ENCODE measurements at places on chromosomes 6 and 20.
A peak's percentile ranks its signal among the peaks of the same experiment; 100 is the strongest.

- peak; percentile 59 for DNase-seq
Observed at GRCh38 chr20:8144282-8145245, 12.5 kb downstream of the PLCB1 start.

DNA sequence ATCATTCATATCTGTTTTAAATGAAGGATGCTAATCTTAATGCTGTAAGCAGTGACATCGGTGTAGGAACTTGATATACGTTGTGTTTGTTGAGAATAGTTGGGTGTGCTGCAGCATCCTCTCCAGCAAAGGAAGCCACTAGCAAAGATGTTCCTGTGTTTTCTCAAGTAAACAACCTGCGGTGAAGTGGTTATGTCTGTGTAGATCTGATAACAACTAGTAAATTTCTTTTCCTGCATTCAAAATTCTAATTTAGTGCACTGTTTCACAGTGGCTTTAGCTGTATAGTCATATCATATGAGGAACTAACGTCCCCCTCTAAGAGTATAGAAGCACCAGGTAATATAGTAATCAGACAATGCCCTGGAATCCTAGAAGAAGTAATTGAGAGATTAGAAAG, 38.7 kb downstream of the NCOA7 start:
- no peak for DNase-seq

- no peak for DNase-seq
Observed at GRCh38 chr6:163857421-163857820, 442.9 kb downstream of the QKI start.

GRCh38 chr6:105882828-105883227, 203.3 kb upstream of the PRDM1 start:
- DNase-seq, result no peak

DNA sequence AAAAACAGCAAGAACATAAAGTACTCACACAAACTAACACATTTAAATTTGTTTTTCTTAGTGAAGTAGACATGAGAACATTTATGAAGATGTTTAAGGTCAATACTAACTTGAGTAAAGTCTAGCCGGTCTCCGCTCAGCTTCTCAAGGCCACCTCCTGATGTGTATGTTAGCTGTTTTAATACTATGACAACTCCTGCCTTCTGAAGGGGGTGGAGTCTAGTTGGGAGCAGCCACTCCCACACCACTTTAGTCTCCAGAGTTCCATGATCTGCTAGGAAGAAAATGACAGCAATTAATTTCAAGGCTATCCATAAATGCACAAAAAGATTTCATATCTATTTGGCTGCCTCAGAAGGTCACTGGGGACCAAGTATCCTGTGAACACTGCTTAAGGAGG, at the start of gene GSTA3:
GSTA3 (minus strand) TSS at position 168 of the 400 bp plus-strand sequence. CDS start 3,864 bp downstream, outside the sequence.
- DNase-seq, result no peak

DNA sequence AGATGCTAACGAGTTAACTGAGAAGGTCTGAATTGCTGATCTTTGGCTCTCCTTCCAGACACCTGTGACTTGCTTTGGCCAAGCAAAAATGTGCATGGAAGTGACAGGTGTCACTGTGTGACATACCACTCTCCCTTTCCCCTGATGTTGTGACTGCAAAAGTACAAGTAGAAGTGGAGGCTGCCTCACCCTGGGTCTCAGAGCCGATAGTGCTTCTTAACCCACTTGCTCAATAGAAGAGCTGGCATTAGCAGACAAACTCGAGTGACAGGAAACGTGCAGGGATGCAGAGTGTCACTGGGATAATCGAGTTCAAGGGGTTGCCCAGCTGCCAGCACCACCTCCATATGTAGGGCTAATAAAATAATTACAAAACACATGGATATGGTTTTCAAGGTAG, 16.4 kb upstream of the SPO11 start:
- no peak for DNase-seq

- no peak for DNase-seq
Observed at GRCh38 chr6:47235964-47236760, 73.5 kb downstream of the TNFRSF21 start.

GRCh38 chr20:64101731-64102621, 5.4 kb downstream of the NPBWR2 start:
- DNase-seq, result no peak

DNA sequence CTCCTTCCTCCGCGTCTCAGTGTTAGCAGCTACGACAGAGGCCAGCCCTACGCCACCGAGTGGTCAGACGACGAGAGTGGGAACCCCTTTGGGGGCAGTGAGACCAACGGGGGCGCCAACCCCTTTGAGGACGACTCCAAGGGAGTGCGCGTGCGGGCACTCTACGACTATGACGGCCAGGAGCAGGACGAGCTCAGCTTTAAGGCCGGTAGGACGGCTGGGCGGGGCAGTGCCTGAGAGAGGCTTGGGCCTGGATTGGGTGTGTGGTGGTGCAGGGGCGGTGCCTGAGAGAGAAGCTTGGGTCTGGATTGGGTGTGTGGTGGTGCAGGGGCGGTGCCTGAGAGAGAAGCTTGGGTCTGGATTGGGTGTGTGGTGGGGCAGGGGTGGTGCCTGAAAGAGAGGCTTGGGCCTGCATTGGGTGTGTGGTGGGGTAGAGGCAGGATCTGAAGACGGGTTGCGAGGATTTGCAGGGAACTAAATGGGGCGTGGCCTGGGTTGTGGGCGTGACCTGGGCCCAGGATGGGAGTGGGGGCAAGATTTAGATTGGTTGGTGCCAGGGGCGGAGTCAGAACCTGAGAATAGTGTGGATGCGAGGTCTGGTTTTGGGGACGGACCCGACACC, 24.4 kb downstream of the SPDEF start:
- peak; percentile 2 for DNase-seq

DNA sequence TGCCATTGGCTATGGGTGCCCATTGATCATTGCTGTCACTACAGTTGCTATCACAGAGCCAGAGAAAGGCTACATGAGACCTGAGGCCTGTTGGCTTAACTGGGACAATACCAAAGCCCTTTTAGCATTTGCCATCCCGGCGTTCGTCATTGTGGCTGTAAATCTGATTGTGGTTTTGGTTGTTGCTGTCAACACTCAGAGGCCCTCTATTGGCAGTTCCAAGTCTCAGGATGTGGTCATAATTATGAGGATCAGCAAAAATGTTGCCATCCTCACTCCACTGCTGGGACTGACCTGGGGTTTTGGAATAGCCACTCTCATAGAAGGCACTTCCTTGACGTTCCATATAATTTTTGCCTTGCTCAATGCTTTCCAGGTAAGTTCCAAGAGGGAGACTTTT, 16.4 kb downstream of the ADGRF4 start:
- no peak for DNase-seq

DNA sequence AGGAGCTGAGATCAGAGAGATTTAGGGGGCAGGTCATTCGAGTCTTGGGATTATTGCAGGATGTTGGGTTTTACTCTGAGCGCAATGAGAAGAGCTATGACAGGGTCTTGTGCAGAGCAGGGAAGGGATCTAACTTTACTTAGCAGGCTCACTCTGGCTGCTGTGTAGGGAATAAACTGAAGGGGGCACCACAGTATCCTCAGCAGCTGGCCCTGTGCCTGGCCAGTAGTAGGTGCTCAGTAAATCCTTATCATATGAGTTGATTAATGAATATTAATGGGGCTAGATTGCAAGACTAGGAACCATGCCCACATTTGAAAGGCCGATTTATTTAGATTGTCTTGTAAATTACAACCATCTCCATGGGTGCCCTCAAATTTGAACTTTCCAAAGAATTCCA, 4.6 kb upstream of the MDGA1 start:
- DNase-seq, result no peak

GRCh38 chr6:38587766-38588362, 51.9 kb downstream of the BTBD9 start:
- no peak for DNase-seq

DNA sequence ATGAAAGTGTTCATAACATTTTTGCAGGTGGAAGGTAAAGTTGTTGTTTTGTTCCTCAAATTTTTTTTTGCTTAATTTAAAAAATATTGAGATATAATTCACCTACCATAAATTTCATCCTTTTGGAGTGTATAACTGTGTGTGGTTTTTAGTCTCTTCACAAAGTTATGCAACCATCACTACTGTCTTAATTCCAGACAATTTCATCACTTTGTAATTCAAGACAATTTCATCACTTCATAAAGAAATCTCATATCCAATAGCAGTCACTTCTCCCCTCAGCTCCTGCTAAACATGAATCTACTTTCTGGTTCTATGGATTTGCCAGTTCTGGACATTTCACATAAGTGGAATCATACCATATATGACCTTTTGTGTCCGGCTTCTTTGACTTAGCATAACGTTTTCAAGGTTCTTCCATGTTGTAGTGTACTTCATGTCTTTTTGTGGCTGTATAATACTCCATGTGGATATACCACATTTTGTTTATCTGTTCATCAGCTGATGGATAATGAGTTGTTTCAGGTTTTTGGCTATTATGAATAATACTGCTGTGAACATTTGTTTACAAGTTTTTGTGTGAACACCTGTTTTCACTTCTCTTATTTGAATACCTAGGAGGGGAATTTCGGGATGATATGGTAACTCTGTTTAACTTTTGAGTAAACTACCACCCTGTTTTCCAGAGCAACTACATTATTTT, 18.8 kb downstream of the ZFAND3 start:
- no peak for DNase-seq

DNA sequence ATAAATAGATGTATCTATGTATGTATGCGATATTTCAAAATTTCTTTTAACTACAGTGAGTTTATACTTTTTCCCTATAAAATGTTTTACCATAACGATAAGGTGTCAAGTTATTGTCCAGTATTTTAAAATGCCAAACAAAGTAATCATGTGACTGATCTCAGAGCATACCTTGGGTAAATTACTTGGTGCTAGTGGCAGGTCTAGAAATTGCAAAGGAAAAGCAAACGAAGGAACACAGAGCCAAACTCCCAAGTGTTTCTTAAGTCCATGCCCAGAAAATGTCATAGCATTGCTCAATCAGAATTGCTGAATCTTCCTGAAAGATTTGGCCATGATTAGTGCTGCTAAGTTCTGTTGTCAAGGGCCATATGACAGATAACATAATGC, 77.5 kb downstream of the CAP2 start:
- no peak for DNase-seq

DNA sequence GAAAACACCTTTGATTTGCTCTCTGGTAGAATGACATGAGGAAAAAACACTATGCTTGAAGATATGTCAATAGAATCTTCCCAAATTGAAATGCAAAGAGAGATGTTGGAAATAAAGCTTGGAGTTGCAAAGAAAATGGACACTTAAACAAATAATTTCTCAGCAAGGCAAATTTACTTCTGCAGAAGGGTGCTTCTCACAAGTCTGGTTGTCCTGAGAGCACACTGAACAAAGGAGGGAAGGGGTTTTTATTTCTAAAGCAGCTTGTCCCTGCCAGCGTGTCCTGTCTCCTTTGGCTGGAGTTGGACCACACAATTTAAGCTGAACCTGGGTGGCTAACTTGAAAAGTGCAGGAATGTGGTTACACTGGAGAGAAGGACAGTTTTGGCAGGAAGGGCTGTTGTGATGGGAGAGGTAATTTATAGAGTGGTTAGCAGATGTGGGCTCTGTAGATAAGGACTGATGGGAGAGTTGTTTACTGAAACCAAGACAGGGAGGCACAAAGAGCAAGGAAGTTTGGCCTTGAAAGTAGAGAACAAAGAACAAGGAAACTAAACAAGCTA, 454.6 kb upstream of the EYS start:
- no peak for DNase-seq

DNA sequence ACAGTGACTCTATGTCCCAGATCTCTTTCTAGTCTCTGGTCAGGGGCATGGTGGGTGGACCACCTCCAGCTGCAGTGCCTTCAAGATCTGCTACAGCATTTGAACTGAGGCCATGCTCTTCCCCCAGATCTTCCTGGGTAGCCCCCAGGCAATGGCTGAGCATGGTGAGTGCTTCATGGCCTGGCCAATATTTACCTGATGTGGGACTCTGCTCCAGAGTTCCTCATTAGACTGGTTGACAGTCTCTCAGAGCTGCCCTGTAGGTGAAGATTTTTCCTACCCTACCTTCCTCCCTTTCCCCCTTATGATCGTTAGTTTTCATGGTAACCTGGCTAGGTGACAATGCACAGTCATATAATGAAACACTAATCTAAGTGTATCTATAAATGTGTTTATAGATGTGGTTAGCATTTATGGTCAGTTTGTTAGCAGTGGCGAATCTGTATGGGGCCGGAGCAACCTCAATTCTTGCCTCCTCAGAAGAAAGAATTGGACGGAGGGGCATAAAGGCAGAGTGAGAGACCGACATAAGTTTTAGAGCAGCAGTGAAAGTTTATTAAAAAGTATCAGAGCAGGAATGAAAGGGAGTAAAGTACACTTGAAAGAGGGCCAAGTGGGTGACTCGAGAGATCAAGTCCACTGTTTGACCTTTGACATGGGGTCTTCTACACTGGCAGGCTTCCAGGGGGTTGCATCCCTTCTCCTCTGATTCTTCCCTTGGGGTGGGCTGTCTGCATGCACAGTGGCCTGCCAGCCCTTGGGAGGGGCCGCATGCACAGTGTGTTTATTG, 256.3 kb downstream of the CD83 start:
- no peak for DNase-seq

- no peak for DNase-seq
Observed at GRCh38 chr20:48455651-48456365, 372.0 kb downstream of the PREX1 start.

DNA sequence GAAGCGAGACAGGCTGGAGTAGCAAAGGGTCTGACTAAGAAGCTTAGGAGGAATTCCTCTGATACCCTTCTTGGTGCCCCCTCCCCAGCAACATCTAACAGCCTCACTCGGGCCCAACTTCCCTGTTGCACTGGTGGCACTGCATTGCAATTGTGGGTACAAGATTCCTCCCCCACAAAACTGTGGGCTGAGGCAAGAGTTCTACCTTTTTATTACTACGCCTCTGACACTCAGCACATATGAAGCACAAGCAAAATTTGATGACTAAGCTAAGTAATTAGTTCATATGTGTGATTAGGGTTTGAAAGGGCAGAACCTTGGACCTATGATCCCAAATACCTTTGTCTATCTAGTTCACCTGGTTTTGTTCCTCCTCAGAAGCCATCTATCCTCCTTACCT, 83.5 kb downstream of the ZHX3 start:
- no peak for DNase-seq

Data from kidney capillary endothelial cell (primary cell).